ENCODE measurements at places on chromosomes 7 and 10.

GRCh38 chr10:17923728-17924127 is 28.0 kb upstream of the SLC39A12 start:
- DNase-seq, result no peak

- DNase-seq, result no peak
Observed at GRCh38 chr7:4831723-4832495, 29.9 kb downstream of the PAPOLB start.

- DNase-seq, result no peak
Observed at GRCh38 chr7:21960922-21961321, 15.2 kb upstream of the CDCA7L start.

GRCh38 chr7:74656441-74656836 is 1.1 kb upstream of the GTF2I start:
- DNase-seq, result no peak

DNA sequence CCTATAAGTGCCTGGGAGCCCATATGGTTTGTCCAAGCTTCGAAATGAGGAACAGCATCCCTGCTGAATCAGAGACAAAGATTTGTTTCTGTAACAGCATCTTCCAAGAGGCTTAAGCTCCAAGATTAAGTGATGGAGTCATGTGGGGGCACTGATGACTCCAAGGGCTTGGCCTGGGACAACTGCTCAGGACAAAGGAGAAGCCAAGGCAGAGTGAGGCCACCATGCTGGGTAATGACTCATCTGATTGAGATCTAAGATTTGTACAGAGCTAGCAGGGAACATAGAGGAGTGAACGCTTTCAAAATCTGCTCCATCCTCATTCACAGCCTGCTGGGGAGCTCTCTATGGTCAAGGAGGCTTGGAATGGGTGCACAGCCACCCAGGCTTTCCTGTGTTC is 49.3 kb downstream of the C10orf120 start:
- DNase-seq, result no peak
